ENCODE measurements at places on chromosomes 6 and 20. TPM values are rescaled to one million over a fixed set of nuclear protein-coding genes. Genes with fewer than 3 reads are reported as not detected.

SRPK1 gene
- 86.9 TPM for total RNA-seq

HUS1B gene
- total RNA-seq = 0.65 TPM

SYNDIG1 gene
- total RNA-seq = 1.6 TPM

RIPPLY2 gene
- not detected for total RNA-seq

PAX1 gene
- not detected for total RNA-seq

SOX12 gene
- total RNA-seq = 7.7 TPM

OCSTAMP gene
- not detected for total RNA-seq

PTK6 gene
- total RNA-seq = not detected

RPL7L1 gene
- 102 TPM for total RNA-seq

PGC gene
- total RNA-seq = not detected

ALDH8A1 gene
- 0.09 TPM for total RNA-seq

GZF1 gene
- total RNA-seq = 12.6 TPM

BNIP5 gene
- total RNA-seq = not detected

GFRA4 gene
- total RNA-seq = not detected

LAMA2 gene
- 103 TPM for total RNA-seq

SLC25A27 gene
- 6.2 TPM for total RNA-seq

LRFN2 gene
- total RNA-seq = not detected

CLPSL2 gene
- not detected for total RNA-seq

Data from fibroblast of the aortic adventitia (primary cell).